ENCODE measurements at places on chromosomes 2 and 18.

- peak; percentile 22 for DNase-seq
Measured at GRCh38 chr2:42567806-42568400, 529 bp upstream of the MTA3 start.

DNA sequence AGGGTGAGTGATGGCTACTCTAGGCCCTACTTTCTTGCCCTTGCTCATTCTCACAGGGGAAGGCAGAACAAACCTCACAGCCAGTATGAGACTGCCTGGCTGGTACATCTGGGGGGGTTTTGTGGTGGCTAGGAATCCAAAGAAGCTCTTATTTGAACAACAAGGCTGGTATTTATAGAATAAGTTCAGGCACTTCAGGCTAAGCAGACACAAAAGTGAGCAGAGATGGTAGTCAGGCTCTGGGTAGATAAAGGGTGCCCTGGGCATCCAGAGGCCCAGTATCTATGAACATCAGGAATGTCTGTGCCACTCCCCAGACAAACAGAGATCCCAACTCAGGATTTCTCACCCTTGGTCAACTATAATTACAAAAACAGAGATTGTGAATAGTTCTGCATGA lies 57.2 kb upstream of the RTN4 start:
- DNase-seq = peak; percentile 58

- DNase-seq = peak; percentile 5
Measured at GRCh38 chr18:69580107-69580506, 179.4 kb downstream of the DOK6 start.

- peak; percentile 86 for DNase-seq
Measured at GRCh38 chr2:84906900-84907714, 1.7 kb downstream of the TMSB10 start.

- no peak for DNase-seq
Measured at GRCh38 chr2:197339016-197339415, 28.4 kb upstream of the ANKRD44 start.

GRCh38 chr2:11661891-11662435 lies 8.0 kb downstream of the NTSR2 start:
- DNase-seq = no peak

DNA sequence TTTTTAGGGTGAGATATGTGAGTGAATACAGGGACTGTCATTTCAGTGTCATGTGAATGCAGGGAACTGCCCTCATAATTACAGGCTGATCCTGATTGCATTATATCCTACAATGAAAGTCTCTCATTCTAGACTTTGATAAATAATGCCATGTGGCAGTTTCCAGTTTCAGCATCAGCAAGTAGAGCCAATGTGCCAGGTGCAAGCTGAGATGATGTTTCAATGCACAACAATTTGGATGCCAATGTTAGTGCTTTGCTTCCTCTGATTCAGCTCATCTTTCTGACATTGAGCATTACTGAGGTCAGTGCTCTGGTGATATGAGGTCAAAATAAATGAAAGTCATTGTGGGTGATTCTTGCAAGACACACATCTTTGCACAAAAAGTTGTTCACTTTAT lies 63.7 kb upstream of the TFPI start:
- DNase-seq = no peak

DNA sequence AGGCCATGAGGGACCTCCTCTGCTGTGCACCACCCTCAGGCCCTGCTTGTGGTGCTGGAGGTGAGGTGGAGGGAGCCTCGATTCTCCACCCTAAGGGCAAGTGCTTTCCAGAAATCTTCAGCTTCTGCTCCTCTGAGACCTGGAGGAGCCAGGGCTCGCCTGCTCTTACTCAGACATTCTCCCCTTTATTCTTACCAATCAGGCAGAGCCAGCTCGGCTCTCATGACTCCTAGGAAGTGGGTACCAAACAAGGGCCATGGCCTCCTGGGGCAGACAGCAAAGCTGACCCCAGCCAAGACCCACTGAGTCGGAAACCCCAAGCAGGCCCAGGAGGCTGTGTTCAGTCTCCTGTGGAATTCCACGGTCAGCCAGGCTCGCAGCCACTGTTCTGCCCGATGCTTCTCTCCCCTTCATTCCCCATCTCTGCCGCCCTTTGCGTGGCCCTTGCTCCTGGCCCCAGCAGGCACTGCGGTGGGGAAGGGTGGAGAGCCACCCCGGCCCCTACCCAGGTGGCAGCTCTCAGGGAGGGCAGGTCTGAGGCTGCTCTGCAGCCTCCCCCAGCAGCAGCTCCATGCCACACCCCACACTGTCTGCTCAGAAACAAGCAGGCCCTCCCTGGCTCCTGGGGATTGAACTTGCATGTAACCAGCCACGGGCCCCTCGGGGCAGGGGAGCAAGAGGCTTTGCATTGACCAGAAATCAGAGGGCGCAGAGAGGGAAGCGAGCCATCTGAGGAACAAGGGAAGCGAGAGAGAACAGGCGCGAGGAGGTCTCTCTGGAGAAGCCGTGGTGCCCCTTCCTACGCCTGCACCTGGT lies 24.0 kb downstream of the HS1BP3 start:
- no peak for DNase-seq

GRCh38 chr18:48074929-48075706 lies 144.7 kb upstream of the SMAD2 start:
- no peak for DNase-seq

- DNase-seq = no peak
Measured at GRCh38 chr2:60699617-60700016, 56.5 kb upstream of the PAPOLG start.

DNA sequence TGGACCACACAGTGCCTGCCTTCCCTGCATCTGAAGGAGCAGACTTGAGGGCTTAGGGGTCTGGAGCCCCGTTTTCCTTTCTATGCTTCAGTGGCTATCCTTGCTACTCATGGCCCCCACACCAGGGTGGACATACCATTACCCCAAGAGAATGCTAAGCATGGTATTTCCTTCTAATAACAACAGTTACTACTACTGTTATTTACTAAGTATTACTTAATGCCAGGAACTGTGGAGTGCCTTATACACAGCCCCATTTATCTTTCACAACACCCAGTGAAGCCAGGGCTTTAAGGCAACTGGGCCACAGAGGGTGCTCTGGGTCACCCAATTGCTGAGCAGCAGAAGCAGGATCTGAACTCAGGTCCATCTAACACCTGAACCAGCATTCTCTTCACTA lies 5.8 kb upstream of the PAX8 start:
- peak; percentile 40 for DNase-seq

DNA sequence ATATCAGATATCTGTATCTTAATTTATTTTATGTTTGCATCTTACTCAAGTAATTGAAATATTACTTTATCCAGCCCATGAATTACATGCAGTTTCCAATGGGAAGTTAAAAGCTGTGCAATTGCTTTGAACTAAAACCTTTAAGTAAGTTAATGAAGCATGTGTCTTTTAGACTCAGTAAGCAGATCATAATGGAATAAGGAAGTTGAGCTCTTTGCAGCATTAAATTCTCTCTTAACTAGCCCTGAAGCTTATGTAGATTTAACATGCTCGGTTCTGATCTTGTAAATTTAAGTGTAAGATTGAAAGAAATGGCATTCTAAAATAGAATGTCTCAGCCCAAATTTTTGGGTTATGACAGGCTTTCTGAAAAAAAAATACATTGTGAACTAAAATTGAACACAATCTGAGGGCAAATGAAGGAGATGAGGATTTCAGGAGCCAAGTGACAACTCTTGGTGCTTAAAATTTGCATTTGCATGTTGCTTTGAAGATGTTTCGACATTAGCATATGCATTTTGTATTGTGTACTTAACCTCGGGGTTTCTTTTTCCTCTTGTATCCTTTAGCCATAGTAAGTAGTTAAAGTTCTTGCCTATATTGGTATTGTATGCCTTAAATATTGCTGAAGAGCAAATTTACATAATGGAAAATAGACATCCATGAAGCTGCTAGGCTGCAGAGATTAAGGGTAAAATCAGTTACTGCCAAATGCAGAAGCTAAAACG lies 297.8 kb upstream of the KCNJ3 start:
- DNase-seq = no peak

- DNase-seq = no peak
Measured at GRCh38 chr2:203104273-203104672, 89.6 kb downstream of the NBEAL1 start.

DNA sequence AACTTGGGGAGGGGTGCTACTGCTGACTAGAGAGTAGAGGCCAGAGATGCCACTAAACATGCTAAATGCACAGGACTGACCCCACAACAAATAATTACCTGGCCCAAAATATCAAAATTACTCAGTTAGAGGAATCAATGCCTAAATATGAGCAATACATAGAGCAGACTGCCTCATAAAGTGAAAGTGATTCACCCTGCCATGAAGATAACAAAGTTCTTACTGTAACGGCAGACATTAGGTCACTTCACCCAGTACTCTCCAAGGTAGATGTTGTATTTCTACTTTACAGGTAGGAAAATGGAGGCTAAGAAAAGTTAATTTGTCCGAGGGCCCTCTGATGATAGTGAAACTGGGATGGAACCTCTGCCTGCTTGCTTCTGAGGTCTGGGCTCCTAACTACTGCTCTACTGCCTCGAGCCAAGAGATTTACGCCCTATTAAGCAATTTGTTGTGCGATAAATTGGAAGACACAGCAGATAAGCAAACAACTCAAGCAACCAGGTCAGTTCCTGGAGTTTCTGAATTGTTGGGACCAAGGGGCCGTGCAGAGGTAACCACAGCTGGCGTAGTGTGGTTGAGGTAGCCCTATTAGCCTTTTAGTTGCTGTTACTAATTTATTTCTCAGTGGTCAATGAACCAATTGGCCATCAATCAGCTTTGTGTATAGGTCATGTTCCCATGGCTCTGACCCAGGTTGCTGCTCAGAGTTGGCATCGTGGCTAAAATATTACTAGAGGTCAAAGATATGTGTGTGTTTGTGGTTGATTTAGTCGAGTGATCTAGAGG lies 4.8 kb downstream of the DHRS9 start:
- no peak for DNase-seq

DNA sequence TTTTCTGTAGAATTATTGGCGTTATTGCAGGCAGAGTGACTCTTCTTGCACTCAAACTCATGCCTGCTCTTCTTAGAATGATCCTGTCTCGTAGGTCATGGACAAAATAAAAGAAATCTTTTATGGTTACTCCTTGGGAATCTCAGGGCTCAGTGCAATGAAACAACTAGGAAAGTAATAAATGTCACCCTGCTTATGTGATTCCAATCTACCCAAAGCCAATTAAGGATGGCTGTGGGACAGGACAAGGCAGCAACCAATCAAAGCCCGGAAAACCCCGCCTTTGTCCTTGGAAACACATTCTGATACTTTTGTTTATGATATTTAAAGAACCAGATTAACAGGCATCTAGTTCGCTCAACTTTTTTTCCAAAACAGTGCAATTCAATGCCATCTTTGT lies 53.0 kb downstream of the GRB14 start:
- DNase-seq = no peak

- DNase-seq = no peak
Measured at GRCh38 chr2:37665604-37666362, 5.7 kb downstream of the CDC42EP3 start.
